CD4-positive, alpha-beta memory T cell (primary cell): ENCODE measurements at places on chromosomes 6 and 20. TPM values are rescaled to one million over a fixed set of nuclear protein-coding genes. Genes with fewer than 3 reads are reported as not detected.
A peak's percentile ranks its signal among the peaks of the same experiment; 100 is the strongest.

Gene NOX3
- not detected for total RNA-seq

- peaks cover 22% of the 10 kb centered on the region for H3K36me3 ChIP-seq
- no peak overlapping the region for H3K4me3 ChIP-seq
- no peaks in the 10 kb centered on the region for H3K27me3 ChIP-seq
- H3K27ac ChIP-seq, result no peak overlapping the region
- no peak for DNase-seq
- H3K4me1 ChIP-seq, result no peaks in the 10 kb centered on the region
Measured at GRCh38 chr20:21352703-21353102, 44.6 kb downstream of the NKX2-4 start.

- H3K27me3 ChIP-seq, result no peaks in the 10 kb centered on the region
- peaks cover 10% of the 10 kb centered on the region for H3K4me1 ChIP-seq
- H3K36me3 ChIP-seq, result no peaks in the 10 kb centered on the region
- no peak overlapping the region for H3K4me3 ChIP-seq
- H3K27ac ChIP-seq, result no peak overlapping the region
Measured at GRCh38 chr6:35174501-35174900, 33.4 kb upstream of the TCP11 start.

Gene GCNT2
- total RNA-seq, result 4.2 TPM

DNA sequence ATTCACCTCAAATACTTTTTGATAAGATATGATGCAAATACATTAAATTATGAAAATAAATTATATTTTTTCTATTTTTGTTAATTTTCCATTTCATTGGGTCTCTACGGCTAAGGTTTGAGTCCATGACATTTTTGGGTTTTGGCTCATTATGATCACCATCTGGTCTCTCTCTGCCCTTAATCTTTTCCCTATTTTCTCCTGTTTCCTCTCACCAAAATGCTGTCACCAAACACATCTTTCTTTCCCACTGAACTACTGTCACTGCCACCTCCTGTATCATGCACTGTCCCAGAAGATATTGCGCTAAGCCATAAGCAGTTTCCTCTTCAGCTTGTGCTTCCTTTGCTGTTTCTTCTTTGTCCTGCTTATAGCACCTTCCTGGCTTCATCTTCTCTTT lies 42.0 kb upstream of the OGFRL1 start:
- H3K27ac ChIP-seq, result no peak overlapping the region
- no peaks in the 10 kb centered on the region for H3K27me3 ChIP-seq
- DNase-seq, result no peak
- H3K4me1 ChIP-seq, result no peaks in the 10 kb centered on the region
- no peak overlapping the region for H3K4me3 ChIP-seq

GRCh38 chr20:49562311-49563014 lies 5.5 kb downstream of the PTGIS start:
- H3K27me3 ChIP-seq, result peaks cover 11% of the 10 kb centered on the region
- H3K4me1 ChIP-seq, result no peaks in the 10 kb centered on the region
- H3K36me3 ChIP-seq, result no peaks in the 10 kb centered on the region
- no peak overlapping the region for H3K4me3 ChIP-seq

GRCh38 chr6:27136978-27137814 lies 110.3 kb upstream of the PRSS16 start:
- H3K27ac ChIP-seq, result no peak overlapping the region
- peaks cover 48% of the 10 kb centered on the region for H3K4me1 ChIP-seq
- H3K27me3 ChIP-seq, result no peaks in the 10 kb centered on the region
- no peak for DNase-seq
- H3K4me3 ChIP-seq, result no peak overlapping the region
- no peaks in the 10 kb centered on the region for H3K36me3 ChIP-seq

DNA sequence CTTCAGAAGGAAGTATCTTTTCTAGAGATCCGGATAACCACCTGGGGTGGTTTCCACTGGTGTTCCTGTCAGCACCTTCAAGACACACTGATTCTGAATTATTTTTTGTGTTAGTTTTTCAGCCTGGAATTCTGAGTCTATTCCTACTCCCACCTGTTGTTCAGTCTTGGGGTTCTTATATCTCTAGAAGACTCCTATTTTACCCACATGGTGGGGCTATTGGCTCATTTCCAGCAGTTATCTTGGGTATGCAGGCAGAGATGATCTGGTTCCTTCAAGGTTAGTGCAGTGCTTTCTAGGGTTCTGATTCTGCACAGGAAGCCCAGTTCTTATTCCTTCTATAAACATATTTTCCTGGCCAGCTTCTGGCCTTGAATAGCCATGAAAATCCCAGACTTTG lies 175.6 kb upstream of the PDE7B start:
- no peaks in the 10 kb centered on the region for H3K27me3 ChIP-seq
- peak; percentile 36 for DNase-seq
- no peaks in the 10 kb centered on the region for H3K36me3 ChIP-seq
